Activated CD4-positive, alpha-beta T cell treated with anti-CD3 and anti-CD28 coated beads, Interleukin-2, amount 50 U/mL, for 16 hours (primary cell): ENCODE measurements at places on chromosomes 3 and 15.
A peak's percentile ranks its signal among the peaks of the same experiment; 100 is the strongest.

DNA sequence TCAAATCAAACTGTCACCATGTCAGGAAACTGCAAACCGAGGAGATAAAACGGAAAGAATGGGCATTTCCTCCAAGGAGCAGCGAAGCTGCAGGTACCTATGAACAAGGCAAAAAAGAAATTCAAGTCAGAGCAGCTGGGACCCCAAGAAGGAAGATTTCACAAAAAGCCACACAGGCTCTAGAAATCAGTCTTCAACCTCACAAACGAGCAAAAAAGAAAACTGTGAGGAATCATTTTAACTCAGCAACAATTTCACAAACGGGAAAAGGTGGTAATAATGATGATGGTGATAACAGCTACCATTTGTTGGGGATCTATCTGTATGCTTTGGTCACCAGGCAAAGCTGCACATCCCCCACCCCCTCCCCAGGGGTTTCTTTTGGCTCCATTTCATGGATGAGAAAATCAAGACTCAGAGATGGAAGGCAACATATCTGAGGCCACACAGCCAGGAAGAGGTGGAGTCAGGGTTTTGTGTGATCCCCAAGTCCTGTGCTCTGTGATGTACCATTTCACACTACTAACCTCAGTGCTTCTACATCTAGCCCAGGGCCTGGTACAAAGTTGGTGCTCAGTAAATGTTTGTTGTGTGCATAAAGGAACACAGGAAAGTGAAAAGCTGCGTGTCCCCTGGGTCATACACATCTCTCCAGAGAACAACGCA, 109.9 kb downstream of the IQSEC1 start:
- peak; percentile 83 for DNase-seq

DNA sequence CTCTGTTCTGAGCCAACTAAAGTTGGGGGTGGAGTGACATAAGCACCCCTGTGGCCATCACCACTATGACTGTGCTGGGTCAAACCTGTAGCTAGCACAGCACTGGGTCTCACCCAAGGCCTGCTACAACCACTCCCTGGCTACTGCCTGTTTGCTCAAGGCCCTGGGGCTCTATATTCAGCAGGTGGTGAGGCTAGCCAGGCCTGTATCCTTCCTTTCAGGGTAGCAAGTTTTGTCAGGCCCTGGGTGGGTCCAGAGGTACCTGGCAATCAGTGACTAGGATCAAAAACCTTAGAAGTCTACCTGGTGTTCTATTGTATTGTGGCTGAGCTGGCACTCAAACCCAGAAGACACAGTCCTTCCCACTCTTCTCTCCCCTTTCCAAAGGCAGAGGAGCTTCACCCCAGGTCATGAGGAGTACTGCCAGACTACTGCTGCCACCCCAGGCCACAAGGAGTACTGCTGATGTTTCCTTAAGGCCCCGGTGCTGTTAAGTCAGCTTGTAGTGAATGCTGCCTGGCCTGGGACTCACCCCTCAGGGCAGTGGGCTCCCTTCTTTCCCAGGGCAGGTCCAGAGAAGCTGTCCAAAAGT, 170.8 kb downstream of the IGSF11 start:
- DNase-seq, result no peak

DNA sequence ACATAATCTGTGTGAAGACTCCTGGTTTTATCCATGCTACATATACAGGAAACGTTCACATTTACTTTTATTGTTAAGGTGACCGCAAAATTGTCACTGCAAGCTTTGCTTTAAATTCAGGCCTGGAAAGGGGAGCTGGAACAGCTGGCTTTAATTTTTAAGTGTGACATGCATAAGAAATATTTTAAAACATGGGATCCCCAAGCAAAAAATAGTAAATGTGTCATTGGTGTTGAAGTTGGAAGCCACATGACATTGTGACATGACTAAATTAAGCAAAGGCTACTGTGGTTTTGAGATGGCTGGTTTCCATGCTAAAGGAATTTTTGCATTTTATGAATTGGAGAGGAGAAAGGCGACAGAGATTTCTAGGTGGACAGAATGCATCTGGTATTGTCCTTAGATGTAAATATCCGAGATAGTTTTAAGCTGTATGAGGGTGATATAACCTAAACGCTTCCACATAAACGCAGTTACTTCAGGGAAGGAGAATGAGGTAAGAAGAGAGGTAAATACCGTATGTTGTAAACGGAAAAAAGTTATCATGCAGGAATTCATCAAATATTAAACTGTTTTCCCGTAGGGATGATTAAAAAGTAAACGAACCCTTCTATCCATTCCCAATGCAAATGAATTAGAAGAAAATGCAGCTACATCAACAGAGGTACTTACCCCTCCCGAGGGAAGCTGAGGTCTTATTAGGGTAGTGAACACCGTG, 927 bp upstream of the FYTTD1 start:
- DNase-seq, result no peak

DNA sequence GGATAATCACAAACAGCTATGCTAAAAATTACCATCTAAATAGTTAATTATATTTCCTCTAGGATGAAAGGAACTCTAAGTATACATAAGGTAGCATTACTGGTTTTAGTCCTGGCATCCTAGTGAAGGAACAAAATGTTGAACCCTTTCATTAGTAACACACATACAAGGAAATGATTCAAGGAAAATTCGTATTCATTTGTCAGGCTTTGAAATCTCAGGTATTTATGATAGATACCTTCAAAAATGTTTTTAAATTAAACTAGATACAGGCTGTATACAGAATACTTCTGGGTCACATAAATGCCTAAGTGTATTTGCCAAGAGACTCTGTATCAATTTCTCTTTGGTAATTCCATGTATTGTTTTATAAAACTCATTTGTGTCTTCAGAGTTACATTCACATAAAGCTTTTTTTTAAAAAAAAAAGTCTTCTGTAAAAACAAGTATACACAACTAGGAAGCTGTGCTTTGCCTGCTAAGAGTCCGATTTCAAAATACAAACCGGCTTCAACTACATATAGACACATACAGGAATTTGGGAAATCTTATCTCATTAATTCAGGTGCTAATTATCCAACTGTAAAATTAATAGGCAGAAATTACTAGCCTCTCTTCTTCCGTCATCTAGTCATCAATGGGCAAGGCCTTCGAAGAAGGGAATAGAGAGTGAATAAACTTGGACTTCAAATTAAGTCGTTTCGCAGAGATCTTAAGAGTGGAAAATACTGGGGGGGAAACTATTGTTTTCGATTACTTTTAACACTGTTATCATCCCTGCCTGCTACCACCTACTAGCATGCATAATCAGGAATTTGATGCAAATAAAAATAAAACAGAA, 1.3 kb downstream of the SECISBP2L start:
- no peak for DNase-seq

DNA sequence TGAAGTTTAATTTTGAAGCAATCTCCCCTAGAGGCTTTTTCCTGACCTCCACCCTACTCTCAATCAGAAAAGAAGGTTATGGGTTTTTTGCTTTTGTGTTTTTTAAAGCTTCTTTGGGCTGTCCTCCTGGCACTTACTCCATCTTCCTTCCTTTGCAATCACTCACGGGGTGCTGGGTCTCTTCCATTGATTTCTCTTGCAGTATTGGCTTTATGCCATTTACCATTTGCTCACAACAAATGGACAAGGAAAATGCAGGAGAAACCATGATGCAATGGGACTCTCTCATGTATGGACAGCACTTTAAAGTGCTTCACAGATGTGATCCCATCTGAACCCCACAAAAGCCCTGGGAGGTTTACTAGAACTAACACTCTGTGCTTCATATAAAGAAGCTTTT, 57.5 kb downstream of the SST start:
- no peak for DNase-seq

DNA sequence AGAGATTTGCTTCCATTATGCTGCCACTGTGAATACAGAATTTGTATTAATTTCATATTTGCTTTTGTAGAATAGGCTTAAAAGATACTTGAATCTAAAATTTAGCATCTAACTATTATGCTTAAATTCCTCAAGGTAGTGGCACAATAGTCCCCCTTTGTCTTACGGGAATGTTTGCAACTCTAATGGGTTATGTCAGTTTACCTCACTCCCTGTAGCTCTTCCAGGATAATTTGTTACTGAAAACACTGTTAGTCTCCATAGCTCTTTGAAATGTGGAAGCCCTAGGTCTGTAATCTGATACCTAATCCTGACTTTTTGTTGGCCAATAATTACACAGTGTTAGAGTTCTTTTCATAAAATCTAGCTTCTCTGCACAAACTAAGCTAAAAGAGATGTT, 433.4 kb downstream of the PYDC2 start:
- no peak for DNase-seq

- DNase-seq, result no peak
Observed at GRCh38 chr15:87907676-87908446, 348.7 kb downstream of the NTRK3 start.

DNA sequence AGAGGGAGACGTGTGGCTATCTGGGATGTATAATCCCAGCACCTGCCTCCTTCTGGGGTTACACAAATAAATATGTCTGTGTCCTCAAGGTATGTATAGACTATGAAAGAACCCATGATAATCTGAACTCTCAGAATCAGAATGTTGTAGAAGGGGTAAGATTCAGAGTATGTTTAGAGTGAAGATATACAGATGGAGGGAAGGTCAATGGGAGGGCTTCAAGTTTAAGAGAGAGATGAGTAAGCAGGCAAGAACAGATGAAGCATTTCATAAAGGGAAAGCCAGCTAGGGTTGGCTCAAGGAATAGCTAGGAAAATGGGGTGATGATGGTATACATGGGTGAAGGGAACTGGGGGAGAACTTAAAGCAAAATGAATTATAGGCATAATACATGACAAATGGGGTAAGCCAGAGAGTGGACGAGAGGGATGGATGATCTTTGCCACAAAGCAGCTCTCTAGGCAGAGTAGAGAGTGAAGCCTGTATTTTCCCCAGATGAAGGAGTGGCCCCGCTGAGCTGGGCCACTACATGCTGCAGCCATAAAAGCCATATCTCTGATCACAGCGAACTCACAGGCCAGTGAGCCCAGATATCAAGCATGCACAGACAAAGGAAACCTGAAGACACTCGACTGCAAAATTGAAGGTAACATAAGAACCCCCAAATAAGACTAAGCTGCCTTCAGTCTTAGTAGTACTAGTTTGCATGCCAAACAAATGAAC, 15.9 kb upstream of the ZBTB38 start:
- DNase-seq, result no peak
